Smooth muscle cell of the coronary artery (primary cell): ENCODE measurements at places on chromosomes 3 and 15. TPM values are rescaled to one million over a fixed set of nuclear protein-coding genes. Genes with fewer than 3 reads are reported as not detected.

NKIRAS1 gene
- total RNA-seq = 10.2 and 17.8 TPM in 2 replicates

CCR3 gene
- 0.94 TPM in 1 of 2 replicates, not detected in the other for total RNA-seq

IGDCC3 gene
- total RNA-seq = not detected in 2 replicates

REC114 gene
- total RNA-seq = not detected in 2 replicates

HCN4 gene
- total RNA-seq = not detected in 2 replicates

SLC28A1 gene
- not detected in 2 replicates for total RNA-seq

TIMP4 gene
- 0.68 and 3.4 TPM in 2 replicates for total RNA-seq

CD80 gene
- not detected in 2 replicates for total RNA-seq

ALDH1L1 gene
- under 0.01 and 0.08 TPM in 2 replicates for total RNA-seq

UACA gene
- 144 and 322 TPM in 2 replicates for total RNA-seq

CCDC39 gene
- total RNA-seq = not detected in 2 replicates

SEMA3G gene
- 0.90 TPM in 1 of 2 replicates, not detected in the other for total RNA-seq

ARNT2 gene
- total RNA-seq = 4.9 and 14.9 TPM in 2 replicates

NEK10 gene
- 6.5 and 35.3 TPM in 2 replicates for total RNA-seq

CDCP1 gene
- 3.0 and 5.1 TPM in 2 replicates for total RNA-seq

ELL3 gene
- total RNA-seq = 3.5 and 13.6 TPM in 2 replicates

PAQR5 gene
- 0.15 and 0.23 TPM in 2 replicates for total RNA-seq

TGM4 gene
- total RNA-seq = 0.15 TPM in 1 of 2 replicates, not detected in the other

NOX5 gene
- 0.08 and 0.12 TPM in 2 replicates for total RNA-seq

DYNLT2B gene
- 8.4 and 10.4 TPM in 2 replicates for total RNA-seq

TEX9 gene
- total RNA-seq = 2.0 and 4.1 TPM in 2 replicates

CRYGS gene
- 0.75 and 1.4 TPM in 2 replicates for total RNA-seq

PPP2R3A gene
- total RNA-seq = 6.6 and 7.0 TPM in 2 replicates

CSPG5 gene
- total RNA-seq = 0.12 and 0.15 TPM in 2 replicates

LIPC gene
- 0.23 and 3.2 TPM in 2 replicates for total RNA-seq

RTP1 gene
- total RNA-seq = under 0.01 TPM in 1 of 2 replicates, not detected in the other

SHQ1 gene
- total RNA-seq = 17.0 and 18.8 TPM in 2 replicates

NUSAP1 gene
- total RNA-seq = 3.6 and 13.5 TPM in 2 replicates

SLC15A2 gene
- total RNA-seq = 0.15 and 1.3 TPM in 2 replicates

RAD51 gene
- total RNA-seq = 0.70 and 3.2 TPM in 2 replicates

RETNLB gene
- not detected in 2 replicates for total RNA-seq

TRH gene
- total RNA-seq = not detected in 2 replicates

SLC35A5 gene
- total RNA-seq = 18.0 and 21.5 TPM in 2 replicates

LRIG1 gene
- total RNA-seq = 37.1 and 85.2 TPM in 2 replicates

FBXO40 gene
- total RNA-seq = not detected in 2 replicates

CFAP92 gene
- not detected in 2 replicates for total RNA-seq
